Left ventricle myocardium inferior (tissue), 1 donor: ENCODE measurements at places on chromosomes 1 and 21. TPM values are rescaled to one million over a fixed set of nuclear protein-coding genes. Genes with fewer than 3 reads are reported as not detected.

DNA sequence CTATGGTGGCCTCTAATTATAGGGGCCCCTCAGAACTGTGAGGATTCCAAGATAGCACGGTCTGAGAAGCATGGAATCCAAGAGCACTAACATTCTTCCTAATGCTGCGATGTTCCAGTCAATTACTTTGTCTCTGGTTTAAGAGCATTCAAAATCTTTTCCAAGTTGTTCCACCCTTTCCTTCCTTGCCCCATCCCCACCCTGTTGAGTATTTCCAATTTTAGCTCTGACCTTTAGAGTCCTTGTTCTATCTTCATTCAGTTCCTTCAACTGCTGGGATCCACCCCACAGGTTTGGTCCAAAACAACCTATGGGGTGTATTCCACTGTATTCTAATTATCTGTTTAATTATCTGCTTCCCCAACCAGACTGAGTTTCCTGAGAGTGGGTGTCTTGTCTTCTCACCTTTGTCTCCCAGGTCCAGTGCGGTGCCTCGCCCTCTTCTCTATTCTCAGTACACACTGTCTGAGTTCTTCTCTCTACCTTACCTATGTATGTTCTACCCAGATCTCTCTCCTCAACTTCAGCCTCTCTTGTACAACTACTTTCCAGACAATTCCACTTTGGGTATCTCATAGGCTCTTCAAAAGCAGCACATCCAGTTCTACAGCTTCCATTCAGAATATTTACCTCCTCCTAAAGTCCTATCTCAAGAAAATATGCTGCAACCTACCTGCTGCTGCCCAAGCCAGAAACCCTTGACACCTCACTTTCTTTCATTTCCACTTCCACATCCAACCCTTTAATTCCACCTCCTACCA is 25.0 kb upstream of the BCL9 start:
- no peak for DNase-seq

DNA sequence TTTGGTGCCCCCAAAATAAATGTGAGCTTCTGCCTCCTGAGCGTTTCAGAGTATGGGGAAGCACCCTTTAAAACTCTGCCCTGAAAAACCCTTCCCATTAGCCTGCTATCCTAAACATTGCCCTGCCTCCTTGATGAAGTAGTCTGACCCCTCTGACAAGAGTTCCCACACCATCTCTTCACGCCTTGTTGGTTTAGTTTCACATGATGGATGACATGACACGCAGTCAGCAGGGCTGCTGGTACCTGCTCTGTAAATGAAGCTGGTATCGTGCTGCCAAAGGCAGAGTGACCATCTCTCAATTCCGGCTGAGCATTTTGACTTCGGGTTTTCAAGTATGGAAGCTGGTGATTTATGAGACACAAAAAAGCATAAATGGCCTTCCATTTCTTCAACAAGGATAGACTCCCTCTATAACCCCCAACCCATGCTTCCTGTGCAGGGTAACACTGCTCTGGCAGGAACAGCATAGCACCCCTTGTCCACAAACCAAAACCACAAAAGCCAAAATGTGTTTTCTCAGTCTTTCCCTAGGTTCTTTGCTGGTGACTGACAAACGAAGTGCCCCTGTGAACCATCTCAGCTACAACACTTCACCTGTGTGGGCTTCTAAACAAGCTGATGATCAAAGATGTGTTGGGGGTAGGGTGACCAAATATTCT is 444.6 kb downstream of the NUF2 start:
- no peak for DNase-seq

GRCh38 chr1:45365051-45365450 is 24.8 kb upstream of the MUTYH start:
- no peak for DNase-seq

- DNase-seq, result no peak
These were observed 43.8 kb downstream of the C1orf198 start for GRCh38 chr1:230824551-230824918.

MYOG gene
- not detected for total RNA-seq
